ENCODE measurements at places on chromosomes 4 and X.

DNA sequence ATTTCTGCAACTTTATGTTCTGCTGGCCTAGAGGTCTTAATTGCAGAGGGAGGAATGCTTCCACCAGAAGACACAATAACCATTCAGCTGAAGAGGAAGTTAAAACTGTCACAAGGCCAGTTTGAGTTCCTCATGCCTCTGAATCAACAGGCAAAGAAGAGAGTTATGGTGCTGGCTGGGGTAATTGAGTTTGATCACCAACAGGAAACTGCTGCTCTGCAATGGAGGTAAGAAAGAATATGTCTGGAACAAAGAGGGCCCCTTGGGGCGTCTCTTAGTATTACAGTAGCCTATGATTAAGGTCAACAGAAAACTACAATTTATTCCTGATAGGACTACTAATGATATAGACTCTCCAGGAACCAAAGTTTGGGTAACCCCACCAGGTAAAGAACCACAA, 744.0 kb downstream of the FSTL5 start:
- no peak for DNase-seq

DNA sequence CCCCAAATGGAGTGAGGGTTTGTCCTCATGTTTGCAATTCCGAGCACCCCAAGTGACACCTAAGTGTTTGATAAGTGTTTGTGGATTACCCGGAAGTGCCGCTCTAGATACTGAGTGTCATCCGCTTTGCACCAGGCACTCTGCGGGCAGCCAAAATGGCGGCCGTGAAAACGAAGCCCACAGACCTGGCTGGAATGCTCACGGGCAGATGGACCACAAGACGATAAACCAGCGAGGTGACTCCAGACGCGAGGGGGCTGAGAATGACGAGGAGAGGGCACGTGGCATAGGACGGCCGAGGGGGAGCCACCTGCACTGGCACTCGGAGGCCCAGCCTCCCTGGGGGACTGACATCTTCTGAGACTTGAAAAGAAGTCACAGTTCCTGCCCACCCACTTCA, 51.0 kb downstream of the PPP2R2C start:
- no peak for DNase-seq

DNA sequence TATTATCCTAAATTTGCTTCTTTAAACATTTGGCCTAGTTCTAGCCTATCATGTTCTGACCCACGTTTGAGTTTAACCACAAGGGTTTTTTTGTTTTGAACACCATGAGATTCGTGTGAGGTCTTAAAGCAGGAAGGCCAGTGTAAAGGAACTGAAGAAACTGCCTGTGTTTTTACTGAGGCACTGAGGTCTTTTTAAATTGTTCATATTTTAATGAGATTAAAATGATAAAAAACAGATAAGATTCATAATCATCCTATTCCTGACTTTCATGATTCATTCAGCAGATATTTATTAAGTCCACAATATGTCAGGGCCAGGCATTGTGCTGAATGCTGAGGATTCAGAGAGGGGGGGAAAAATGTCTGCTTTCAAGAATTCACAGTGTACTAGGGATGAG, 3.2 kb downstream of the RPS6KA3 start:
- DNase-seq, result no peak

- DNase-seq, result no peak
These were observed 21.4 kb downstream of the PHEX start for GRCh38 chrX:22053481-22053880.

- no peak for DNase-seq
These were observed 34.5 kb upstream of the TRIM2 start for GRCh38 chr4:153169776-153170175.

DNA sequence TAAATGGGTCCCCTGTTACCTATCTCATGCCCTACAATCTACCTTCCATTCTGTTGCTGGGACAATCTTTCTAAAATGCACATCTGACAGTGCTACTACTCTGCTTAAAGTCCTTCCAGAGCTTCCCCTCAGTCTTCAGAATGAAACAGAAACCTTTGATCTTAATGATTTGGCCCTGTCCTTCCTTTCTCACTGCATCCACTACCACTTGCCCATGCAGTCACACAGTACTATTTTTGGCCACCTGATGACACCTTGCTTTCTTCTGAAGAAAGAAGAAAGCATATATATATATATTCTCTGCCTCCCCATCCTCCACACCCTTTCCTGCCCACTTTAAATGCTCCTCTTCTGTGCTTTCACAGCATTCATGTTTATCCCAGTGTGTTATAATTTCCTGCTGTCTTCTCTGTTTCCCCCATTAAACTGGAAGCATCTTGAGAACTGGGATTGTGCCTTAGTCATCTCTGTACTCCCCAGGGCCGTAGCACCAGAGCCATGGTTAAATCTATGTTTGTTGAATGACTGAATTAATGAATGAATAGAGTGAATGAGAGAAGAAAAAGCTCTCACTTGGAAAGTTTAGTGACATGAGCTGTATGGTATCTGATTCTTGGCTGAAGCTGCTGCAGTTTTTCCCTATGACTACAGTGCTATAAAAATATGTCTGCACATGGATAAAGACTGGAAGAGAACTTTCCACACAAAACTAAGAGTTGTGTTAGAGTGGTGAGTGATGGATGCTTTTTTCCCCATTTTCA, 56.2 kb downstream of the RTL9 start:
- DNase-seq, result no peak

- no peak for DNase-seq
These were observed 39.0 kb downstream of the F11 start for GRCh38 chr4:186304866-186305505.

DNA sequence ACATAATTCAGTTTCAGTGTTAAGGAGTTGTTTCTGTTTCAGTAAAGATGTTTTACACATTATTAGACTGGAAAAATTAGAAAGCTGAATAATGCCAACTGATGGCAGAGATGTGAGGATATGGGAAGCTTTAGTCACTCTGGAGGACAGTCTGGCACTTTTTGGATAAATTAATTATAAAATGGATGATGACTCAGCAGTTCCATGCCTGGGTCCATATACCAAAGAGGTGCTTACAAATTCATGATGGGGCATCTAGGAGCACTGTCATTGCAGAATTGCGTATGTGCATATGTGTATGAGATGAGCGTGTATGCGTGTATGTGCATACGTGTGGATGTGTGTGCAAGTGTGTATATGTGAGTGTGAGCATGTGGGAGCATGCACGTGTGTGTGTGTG, 31.2 kb upstream of the ANKRD50 start:
- no peak for DNase-seq

GRCh38 chr4:189305500-189305899, 635.2 kb upstream of the FRG1 start:
- no peak for DNase-seq

- DNase-seq, result no peak
These were observed 25.6 kb downstream of the TXK start for GRCh38 chr4:48108309-48109073.

- no peak for DNase-seq
These were observed 881 bp upstream of the CACNA1F start for GRCh38 chrX:49233887-49234555.

DNA sequence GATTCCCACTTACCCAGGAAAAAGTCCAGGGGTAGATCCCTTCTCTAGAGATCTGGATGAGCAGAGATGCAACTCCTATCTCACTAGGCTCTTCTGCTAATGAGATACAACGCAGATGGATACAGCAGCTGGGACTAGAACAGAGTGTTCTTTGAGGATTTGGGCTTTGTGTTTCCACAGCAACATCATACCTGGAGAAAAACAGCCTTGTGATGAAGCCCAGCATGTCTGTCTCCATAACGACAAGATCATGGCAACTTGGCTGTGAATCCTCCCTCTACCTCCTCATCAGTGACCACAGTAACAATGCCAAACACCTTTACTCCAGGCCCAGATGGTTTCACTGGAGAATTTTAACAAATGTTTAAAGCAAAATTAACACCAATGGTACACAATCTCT, 80.1 kb downstream of the RCHY1 start:
- DNase-seq, result no peak

DNA sequence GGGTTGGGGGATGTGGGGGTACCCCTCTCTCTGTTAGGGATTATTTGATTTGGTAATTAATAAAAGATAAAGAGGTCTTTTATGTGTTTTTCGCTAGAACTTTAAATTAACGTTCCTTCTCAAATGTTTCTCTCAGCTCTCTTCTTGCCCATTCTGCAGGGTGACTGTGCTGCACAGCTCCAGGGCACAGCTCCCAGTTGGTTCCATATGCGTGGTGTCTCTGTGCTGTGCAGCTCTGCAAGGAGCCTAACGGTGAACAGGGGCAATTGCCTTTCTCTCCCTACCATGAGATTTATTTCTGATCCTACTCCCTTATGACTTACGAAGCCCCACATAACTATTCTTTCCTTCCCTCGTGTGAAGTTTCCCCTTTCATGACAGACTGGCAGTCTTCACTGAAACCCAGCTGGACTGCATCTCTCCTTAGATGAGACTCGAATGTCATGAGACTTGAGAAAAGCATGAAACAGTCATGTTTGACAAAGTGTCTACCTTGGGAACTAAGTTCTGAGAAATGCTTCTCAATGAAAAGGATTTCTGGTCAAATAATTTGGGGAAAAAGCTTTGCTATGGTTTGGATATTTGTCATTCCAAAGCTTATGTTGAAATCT, 50.2 kb upstream of the SPRY1 start:
- no peak for DNase-seq

DNA sequence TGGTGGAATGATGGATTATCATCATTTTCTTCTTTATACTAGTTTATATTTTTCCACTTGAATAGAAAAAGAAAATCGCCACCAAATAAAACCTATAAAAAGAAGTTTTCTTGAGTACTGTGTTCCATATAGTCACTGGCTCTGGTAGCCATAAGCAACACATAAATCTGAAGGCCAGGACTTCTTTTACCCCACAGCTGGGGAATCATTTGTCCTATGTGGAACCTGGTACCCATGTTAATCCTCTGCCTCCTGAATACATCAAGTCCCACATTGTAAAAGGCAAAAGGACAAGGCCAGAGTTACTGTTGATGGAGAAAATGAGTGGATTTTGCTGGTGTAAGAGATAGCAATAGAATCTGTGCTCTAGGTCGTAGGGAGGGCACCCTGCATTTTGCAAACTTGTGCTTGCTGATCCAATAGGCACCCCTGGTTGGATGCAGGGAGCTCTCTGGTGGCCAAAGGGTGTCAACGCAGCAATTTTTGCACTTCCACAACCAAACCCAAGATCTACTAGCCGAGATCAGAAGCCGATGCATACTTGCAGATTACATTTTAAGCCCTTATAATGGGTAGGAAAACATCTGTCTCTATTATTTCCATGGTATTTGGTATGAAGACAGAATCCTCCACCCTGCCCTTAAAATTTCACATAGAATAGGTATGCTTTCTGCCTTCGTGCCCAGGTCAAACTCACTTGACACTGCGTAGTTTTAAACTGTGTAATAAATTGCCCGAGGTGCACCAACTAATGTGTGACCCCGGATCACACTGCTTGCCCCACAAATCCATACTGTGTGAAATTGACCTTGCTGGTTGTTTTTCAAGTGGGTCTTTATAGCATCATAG, 146.2 kb upstream of the SCML1 start:
- no peak for DNase-seq

DNA sequence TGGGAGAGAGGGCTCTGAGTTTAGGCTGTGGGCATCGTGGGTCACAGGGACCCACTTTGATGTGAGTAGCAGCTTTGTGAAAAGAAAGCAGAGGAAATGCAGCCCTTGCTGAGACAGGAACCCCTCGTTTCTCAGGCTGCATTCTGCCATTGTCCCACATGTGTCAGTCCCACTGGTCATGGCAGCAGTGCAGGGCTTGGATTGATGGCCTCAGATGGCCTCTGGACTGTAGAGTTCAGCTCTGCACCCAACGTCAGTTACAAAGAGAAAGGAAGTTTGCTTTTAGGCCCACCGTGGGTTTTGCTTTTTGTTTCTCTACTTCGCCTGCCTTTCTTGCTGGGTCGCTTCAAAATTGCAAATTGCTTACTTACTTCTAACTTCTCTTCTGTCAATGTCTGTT, 248.3 kb upstream of the KLF3 start:
- DNase-seq, result no peak

DNA sequence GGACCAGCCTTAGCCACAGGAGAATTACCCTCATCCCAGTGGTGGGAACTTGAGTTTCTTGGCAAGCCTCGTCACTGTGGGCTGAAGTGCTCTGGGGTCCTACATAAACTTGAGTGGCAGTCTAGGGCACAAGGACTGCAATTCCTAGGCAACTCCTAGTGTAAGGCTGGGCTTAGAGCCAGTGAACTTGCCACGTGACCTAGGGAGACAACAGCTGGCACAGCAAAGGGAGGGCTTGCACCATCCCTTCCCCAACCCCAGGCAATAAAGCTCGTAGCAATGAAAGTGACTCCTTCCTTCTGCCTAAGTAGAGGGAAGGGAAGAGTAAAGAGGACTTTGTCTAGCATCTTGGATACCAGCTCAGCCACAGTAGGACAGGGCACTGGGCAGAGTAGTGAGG, 81.8 kb downstream of the TEX11 start:
- DNase-seq, result no peak

- no peak for DNase-seq
These were observed 33.6 kb upstream of the MXD4 start for GRCh38 chr4:2295500-2295899.

- no peak for DNase-seq
These were observed 18.0 kb downstream of the FAM184B start for GRCh38 chr4:17763416-17763815.

- no peak for DNase-seq
These were observed 99.6 kb downstream of the PCDH18 start for GRCh38 chr4:137432446-137433311.

DNA sequence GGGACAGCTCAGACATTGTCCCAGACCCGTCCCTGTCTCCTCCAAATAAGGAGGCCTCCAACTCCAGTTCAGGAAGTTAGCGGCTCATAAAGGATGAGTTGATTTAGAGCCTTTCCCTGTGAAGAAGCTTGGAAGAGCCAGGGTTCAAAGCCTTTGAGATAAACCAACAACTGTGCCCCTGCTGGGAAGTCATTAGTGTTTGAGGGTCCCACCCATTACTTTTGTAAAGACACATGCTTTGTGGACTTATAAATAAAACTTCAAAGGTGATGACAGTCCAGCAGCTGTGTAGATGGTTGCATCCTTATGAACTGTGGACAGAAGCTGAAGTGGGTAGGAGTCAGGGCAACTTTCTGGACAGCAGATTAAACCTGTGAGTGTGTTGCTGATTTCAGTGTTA, 86.0 kb upstream of the PGRMC2 start:
- DNase-seq, result no peak

DNA sequence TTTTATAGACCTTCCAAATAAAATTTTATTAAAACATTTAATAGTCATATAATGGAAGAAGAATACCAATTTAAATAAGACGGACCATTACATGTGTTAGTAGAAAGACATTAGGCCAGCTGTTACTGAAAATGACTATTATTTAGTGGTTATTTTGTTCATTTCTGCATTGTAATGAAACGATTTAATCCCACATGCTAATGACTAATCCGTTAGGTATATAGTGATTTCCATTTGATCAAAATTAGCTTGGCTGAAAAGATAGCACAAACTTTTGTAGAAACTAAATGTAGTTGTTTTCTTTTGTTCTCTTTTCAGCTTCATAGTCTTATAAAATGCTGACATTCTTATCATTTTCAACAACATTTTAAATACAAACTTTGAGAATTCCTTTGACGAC, 556.1 kb upstream of the TENM3 start:
- DNase-seq, result no peak

GRCh38 chrX:46383006-46383405, 162.2 kb downstream of the ZNF674 start:
- DNase-seq, result no peak

Measured in NCI-H1436 treated with DMSO at 0.1 percent for 48 hours (cell line).